ENCODE measurements at places on chromosomes 5 and 9.

DNA sequence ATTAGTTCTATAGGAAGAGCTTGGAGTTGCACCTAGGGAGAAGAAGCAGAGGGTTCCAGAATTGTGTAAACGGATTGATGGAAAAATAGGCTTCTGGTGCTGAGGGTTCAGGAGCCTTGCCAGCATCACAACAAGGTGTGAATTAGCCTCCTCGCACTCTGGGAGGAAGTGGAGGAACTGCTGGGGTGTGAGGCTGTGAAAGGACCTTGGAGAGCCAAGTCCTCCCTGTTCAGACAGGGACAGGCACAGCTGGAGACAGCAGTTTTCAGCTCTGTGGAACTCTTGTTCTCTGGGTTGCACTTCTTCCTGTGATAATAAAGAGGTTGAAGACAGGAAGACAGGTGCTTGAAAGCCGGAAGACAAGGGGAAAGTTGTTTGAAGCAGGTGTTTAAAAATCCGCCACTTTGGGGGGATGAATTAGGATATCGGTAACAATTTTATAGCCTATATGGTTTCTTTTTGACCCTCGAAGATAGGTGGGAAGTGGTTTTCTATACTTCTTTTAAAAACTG, 22.6 kb downstream of the DAPK1 start:
- no peak for DNase-seq

- DNase-seq, result no peak
These were observed 254.6 kb downstream of the FSTL4 start for GRCh38 chr5:133357758-133358157.

GRCh38 chr5:33105521-33105941, 335.2 kb upstream of the TARS1 start:
- DNase-seq, result peak; percentile 30

DNA sequence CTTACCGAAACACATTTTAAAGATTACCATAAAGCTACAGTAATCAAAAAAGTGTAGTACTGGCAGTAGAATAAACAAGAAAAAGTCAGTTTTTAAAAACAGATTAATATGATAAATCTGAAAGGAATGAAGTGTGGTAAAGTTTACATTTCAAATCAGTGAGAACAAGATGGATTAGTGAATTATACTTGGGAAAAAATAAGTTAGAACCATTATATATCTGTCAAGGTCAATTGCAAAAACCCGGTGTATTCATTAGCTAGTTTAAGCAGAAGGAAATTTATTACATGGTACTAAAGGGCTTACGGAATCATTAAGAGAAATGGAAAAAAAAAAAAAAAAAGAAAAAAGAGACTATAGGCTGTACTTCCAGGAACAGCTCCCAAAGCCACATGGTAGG, 164.3 kb downstream of the MUSK start:
- DNase-seq, result no peak

DNA sequence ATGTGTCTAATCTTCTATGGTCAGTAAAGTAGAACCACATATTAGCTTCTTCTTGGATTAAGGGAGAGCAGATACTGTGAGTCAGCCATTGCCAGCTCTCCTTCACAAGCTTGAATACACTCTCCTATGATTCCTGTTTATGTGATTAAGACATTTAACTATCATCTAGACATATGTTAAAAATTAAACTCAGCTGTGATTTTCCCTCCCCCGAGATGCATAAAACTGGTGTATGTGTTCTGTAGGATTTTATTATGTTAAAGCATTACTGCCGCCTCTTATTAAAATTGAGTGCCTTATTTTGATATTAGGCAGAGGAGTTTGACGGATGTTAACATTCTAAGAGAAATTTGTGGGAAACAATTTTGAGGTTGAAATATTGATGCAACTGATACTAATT, 114.6 kb downstream of the ACTBL2 start:
- DNase-seq, result no peak

DNA sequence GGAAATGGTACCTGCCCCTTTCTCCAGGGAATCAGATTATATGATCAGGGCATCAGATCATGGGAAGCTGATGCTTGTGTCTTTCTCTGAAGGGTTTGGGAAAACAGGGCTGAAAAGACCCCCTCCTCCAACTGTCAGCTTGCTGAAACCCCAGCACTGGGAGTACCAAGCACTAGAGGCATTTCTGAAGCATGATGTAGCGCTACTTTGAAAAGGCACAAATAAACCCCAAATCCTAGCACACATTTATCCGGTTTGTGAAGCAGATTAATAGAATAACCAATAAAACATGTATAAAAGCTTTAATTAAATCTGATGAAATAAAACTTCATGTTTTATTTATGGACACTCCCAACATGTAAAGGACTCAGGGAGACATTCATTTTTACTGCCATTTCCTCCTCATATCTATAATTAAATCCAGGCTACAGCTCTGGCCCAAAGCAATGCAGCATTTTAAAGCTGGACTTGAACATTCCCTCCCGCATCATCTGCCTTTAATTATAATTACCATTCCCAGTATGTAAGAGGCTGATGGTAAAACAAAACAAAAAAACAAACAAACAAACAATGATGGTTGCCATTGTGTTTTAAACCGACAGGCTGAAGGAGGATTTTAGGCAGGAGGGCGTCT, 298.2 kb upstream of the RFX3 start:
- DNase-seq, result no peak

- DNase-seq, result no peak
These were observed 105.5 kb upstream of the SIMC1 start for GRCh38 chr5:176132471-176133288.

GRCh38 chr5:42301349-42301748, 121.9 kb upstream of the GHR start:
- DNase-seq, result no peak

DNA sequence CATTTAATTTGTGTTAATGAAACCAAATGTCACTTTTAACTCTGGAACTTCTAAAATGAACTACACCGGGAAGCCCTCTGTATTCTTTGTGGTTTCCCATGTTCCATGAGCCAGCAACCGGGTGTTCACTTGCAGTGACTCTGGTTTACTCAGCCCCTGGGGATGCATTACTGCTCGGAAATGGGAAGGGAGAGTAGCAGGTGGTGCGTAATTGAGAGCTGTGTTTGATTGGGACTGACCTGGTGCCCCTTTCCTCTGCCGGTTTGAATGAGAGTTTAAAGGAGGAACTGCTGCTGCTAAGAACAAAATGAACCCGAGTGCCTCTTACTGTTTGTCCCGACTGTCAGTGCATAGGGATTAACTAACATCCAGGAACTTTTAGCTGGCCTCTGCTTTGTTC, 100.1 kb upstream of the DHFR start:
- DNase-seq, result no peak

DNA sequence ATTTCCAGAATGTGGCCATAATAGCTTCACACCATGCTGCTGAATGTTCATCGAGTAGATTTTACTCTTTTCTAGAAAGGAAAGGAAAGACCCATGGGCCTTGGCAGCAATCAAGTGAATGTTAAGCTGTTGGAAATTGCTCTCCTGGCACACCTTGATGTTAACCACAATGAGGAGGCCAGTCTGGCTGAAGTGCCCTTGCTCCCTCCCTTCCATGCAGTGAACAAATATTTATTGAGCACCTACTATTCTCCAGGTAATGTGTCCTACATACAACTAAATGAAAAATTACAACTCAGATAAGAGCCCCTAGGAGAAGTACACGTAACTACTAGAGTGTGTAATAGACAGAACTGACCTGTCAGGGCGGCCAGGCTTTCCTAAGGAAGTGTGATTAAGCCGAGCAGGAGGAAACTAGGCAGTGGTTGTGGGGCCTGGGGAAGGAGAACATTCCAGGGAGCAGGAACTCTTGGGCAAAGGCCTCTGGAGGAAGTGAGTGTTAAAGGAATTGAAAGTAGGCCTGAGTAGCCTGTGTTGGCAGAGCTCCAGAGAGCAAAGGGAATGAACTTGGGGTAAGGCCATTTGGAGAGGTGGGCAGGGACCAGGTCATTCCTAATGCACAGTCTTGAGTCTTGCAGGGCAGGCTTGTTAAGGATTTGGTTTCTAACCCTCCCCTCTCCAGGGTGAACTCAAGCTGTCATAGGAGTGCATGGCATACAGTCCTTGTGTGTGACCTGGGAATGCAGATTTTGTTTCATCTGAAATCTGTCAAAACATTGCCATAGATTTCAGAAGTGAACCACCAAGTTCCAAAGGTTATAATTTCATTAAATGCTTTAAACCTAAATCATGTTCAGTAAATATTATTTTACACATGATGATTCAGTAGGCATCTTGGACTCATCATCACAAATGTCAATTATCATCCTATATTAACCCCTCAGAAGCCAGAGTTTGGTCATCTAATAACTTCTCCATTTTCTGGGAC, 9.0 kb upstream of the ZSWIM6 start:
- peak; percentile 54 for DNase-seq

- no peak for DNase-seq
These were observed 87.4 kb upstream of the CD180 start for GRCh38 chr5:67283988-67284487.

GRCh38 chr9:89776795-89777525, 172.1 kb downstream of the GADD45G start:
- no peak for DNase-seq

- peak; percentile 74 for DNase-seq
These were observed 51.2 kb upstream of the SEMA4D start for GRCh38 chr9:89549031-89549644.

- DNase-seq, result no peak
These were observed 204.0 kb downstream of the DNAH5 start for GRCh38 chr5:13740471-13740870.

GRCh38 chr9:16179566-16179965, 626.7 kb downstream of the CCDC171 start:
- no peak for DNase-seq

DNA sequence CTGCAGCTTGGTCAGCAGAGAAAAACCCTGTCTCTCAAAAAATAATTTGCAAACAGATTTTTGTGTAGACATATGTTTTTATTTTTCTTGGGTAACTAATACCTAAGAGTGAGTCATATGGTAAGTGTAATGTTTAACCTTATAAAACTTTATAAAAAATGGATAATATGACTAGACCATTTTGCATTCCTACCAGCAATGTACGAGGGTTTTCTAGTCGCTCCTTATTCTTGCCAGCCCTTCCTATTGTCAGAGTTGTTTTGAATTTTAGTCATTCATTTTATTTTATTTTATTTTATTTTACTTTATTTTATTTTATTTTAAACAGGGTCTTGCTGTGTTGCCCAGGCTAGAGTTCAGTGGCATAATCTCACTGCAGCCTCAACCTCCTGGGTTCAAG, 37.8 kb downstream of the RABGAP1 start:
- no peak for DNase-seq

DNA sequence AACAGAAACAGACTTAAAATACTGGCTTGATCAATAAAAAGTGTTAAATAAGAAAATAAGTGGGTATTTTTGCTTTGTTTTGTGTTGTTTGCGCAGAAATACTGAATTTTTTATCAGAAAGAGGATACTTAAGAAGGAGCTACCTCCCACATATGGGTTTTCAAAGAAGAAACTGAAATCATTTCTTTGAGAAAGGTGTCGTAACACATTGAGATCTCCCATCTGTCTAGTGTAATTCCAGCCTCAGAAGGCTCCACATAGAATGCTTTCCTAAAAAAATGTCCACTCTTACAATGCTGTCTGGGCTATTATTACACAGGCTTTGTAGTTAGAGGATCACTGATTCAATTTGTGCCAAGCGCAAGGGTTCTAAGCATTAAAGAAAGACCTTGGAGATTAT, 226.2 kb downstream of the EPB41L4A start:
- DNase-seq, result no peak

- DNase-seq, result no peak
These were observed 52.1 kb downstream of the SSBP2 start for GRCh38 chr5:81698813-81699212.
